Activated CD8-positive, alpha-beta memory T cell treated with anti-CD3 and anti-CD28 coated beads for 4 hours (primary cell): ENCODE measurements at places on chromosomes 6 and 20.

DNA sequence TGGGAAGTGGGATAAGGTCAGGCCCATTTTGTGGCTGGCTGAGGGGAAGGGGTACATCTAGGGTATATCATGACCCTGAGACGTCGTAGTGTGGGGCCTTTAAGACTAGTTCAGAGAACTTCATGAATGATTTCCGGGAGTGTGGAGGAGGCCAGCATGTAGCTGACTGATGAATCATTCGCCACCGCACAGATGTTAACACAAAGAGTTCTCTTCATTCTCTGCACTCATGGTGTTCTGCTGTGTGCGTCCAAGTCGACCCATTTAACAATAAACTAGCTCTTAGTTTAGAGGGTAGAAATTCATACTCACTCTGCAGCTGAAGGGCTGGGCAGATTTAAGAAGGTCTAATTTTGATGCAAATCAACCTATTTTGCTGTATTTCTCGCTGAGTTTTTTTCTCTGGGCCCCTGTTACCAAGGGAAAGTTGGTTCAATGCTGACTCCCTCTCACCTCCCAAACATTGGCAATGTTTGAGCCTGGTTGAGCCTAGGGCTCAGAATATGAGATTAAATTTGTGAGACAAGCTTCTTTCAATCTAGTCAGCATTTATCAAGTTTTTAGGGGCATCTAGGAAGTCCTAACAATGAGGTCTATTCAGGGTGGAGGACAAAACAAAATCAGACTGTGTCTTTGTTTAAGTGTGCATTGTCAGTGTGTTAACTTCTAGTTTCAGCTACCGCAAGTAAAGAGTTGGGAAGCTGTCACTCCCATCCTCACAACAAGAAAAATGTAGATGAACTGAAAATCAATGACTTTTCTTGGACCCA lies 106.8 kb upstream of the CBLN4 start:
- DNase-seq: no peak

DNA sequence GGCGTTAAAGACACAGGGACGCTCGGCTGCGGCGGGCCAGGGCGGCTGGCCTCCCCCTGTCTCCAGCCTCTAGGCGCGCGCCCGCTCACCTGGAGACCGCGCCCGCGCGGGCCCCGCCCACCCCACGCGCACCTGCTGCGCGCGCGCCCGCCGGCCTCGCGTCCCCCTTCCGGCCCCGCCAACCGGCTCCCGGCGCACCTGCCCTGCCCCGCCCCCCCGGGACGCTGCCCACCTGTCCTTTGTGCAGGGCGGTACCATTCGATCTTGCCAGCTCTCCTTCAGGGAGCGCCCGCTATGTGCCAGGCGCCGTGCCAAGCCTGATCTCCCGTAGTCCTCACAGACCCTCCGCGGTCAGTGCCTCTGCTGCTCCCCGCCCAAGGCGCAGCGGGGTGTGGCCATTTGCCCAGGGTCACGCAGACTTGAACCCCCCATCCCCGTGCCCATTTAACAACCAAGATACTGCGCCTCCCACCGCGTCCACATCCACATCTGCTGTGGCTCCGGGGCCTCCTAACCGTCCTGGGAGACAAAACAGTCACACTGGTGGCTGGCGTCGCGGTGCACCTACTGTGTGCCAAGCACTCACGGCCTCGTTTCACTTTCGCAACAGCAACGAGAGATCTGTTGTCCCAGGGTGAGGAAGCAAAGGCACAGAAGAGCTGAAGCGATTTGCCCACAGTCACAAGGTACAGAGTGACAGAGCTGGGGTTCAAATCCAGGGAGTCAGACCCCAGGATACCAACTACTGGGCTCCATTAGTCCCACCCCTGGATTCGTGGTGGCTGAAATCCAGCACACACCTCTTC lies 48.1 kb downstream of the NOL4L start:
- DNase-seq: peak; percentile 25

GRCh38 chr20:45873409-45874103 lies 7.5 kb upstream of the ZSWIM1 start:
- DNase-seq: no peak

GRCh38 chr20:32483351-32484224 lies 101.5 kb downstream of the NOL4L start:
- DNase-seq: peak; percentile 33

GRCh38 chr20:60976913-60977312 lies 275.1 kb upstream of the CDH4 start:
- DNase-seq: no peak

DNA sequence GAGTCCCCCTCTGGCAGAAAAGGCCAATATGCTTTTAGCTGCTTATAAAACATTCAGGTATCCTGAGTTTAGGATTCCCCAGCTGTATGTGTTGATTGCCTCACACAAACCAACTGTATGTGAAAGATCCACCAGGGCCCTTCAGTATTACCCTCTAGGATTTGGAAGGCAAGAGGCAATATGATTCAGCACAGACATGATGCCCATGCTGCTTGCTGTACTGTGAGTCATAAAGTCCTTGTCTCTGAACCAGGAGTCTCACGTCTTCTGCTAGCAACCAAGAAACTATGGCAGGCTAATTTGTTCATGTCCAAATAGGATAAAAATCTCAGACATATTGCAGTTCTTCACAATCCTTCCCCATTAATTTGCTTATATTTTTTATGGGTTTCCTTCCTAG lies 789.2 kb upstream of the SLC35B3 start:
- DNase-seq: no peak
